NCI-H774 (cell line): ENCODE measurements at places on chromosomes 3 and 15.

GRCh38 chr15:90001062-90001682 is at the start of gene ZNF710:
ZNF710 (plus strand) TSS chr15:90001324; CDS start chr15:90067138, 65,814 bp downstream.
- DNase-seq, result peak; percentile 18

DNA sequence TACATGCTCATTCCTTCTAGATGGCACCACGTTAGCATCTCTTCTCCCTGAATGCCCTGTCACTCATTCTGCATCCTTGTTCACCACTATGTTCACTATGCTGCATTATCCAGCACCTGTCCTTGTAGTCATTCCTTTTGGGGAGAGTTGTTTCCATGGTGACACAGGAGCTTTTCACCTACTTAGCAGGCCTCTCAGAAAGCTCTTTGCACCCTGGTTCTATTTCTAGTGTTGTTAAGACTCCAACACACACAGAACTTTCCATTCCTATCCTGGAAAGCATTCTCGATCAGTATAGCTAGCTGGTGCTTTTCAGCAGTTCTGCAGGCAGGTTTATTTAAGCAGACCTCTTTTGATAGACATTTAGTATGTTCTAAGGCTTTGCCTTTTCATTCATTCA is 6.7 kb upstream of the RPL14 start:
- DNase-seq, result no peak

GRCh38 chr15:40092979-40093869 is 15.5 kb downstream of the BMF start:
- DNase-seq, result no peak

- DNase-seq, result no peak
Measured at GRCh38 chr15:39269352-39269751, 311.5 kb upstream of the THBS1 start.

DNA sequence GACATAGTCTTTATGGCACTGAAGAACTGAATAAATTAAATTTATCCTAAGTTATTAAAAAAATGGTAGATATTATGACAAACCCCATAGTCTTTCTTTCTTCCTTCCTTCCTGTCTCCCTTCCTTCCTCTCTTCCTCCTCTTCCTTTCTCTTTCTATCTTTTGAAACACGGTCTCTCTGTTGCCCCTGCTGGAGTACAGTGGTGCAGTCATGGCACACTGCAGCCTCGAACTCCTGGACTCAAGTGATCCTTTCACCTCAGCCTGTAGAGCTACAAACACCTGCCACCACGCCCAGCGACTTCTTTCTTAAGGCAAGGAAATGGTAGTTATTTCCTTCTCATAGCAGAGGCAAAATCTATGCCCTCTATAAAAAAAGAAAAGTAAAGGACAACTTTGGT is 354.6 kb downstream of the GAP43 start:
- DNase-seq, result no peak

DNA sequence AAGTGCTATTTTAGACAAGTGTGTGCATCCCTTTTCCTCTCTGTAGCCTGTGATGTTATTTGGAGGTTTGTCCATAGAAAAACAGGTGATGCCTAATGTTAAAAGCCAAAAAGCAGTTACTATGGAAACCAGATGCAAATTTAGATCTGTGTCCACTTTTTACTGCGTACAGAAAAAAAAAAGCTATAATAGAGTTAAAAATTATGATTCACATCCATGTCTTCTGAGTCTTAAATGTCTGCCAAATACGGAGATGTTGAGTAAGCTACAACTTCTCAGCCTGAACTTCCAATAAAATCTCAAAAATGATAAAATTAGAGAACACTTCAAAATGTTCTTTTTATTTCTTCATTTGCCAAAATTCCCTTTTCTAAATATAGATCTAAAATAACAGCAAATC is 74.2 kb upstream of the GAP43 start:
- DNase-seq, result no peak

DNA sequence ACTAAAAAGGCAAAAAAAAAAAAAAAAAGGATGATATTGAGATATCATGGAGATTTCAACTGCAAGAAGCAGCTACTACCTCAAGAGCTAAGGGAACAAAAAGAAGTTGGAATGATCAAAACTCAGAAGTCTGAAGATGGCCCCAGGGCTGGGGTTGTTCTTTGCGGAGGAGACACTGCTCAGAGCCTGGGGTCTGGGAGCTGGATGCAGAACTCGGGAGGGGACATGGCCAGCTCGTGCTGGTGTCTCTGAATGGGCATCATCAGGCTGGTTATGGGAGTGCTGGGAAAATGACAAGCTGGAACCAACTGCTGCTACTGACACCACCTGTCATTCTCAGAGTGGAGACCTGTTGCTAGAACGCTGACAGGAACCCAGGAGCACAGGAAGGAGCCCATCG is 14.2 kb upstream of the ADIPOQ start:
- no peak for DNase-seq

- DNase-seq, result peak; percentile 77
Measured at GRCh38 chr3:195133462-195133861, 137.5 kb downstream of the XXYLT1 start.

DNA sequence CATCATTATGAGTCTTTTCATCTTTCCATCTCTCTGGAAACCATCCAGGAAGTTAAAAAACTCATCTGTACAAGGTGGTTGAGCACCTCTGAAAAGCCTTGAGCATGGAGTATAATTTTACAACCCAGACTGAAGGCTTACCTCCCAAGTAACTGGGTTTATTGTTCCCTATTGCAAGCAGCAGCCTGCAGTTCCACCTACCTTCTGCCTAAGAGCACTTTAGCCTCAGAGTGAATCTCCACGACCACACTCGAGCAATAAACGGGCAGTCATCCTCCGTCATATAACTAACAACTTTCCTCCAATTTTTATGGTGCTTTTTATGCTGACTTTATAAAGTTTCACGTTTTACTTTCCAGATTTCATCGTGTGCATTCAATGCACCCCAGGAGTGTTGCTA is 32.8 kb downstream of the OSBPL10 start:
- DNase-seq, result no peak

- DNase-seq, result no peak
Measured at GRCh38 chr3:162150790-162151189, 654.2 kb downstream of the OTOL1 start.

DNA sequence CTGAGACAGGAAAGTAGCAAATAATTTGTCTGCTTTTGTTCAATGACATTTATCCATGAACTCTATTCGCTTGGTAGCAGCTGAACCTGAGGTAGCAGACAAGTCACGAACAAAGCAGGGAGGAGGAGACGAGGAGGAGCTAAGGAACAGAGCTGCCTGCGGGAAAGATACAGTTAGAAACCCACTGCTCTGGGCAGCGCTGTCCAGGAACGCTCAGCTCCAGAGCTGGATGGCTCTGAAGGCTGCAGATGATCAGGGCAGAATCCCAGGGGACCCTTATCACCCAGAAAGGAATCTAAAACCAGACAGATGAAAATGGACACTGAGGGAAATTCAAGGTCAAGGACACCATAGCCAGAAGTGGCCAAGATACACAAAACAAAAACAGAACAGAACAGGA is 257.8 kb downstream of the CD47 start:
- DNase-seq, result no peak

DNA sequence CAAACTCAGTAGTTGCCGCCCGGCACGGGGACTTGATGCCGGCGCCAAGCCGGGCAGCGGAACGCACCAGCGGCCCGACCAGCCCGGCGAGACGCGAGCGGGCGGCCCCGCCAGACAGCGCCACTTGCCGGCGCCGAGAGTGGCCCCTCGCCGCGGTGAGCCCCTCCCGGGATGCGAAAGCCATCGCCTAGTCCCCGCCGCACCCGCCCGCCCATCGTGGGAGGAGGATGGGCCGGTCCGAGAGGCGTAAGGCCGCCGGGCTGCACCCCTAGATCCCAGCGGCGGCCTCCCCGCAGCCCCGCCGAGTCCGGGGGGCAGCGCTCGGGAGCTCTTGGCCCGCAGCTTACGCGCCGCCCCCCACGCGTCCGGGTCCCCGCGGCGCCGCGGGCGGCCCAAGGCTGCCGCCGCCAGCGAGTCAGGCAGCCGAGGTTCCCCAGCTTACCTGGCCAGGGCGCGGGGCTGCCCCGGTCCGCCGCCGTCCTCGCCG is 609 bp downstream of the GOLGA8A start:
- no peak for DNase-seq

- no peak for DNase-seq
Measured at GRCh38 chr3:119570229-119570628, 9.1 kb upstream of the ADPRH start.

DNA sequence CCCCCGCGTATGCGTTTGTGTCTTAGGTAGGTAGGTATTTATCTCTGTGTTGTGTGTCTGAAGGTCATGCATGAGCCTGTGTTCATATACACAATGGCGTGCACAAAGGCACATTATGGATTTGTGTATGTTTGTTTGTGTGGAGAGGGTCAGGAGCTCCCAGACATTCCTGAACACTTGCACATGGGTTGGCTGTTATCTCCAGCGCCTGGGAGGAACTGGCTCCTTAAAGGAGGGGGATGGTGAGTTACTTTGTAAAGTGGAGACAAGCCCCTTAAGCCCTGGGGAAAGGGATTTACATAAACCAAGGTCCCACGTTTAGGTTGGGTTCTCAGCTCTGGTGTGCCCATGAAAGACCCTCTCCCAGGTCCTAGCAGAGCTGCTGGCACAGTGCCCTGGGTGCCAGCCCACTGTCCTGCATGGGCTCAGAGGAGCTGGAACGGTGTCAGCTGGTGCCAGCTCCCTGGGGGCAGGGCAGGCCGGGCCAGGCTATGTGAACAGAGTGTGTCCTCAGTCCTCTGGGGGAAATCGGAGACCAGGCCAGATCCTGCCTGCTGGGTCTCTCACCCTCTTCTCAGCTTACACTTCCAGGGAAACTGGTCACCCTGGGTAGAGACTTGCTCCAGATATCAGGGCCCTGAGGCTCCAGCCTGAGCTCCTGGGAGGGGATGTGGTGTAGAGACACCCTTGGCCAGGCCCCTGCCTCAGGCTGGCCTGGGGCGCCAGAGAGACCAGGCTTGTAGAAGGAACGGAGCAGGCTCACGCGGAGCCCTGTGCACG is 25.1 kb downstream of the SNX33 start:
- no peak for DNase-seq

DNA sequence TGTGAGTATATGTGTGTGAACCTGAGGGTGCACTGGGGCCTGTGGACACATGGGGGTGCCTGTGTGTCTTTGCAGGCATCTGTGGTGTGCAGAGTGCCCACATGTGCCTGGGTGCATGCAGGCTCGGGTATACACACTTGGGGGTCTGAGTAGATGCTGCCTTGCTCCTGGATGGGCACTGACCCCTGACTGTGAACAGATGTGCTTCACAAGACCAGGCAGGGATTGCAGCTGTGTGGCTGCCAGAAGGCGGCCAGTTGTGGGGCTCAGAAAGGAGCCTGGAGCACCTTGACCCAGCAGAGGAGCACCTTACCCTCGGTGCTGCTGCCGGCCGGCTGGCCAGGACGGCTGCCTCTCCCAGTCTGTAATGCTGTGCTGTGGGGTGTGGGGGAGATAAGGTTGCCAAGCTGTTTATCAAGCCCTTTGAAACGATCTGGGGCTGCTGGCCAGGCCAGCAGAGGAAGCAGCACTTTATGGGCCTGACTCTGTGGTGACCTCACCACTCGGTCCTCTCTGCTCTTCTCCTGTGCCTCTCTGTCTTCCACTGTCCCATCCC is 55.5 kb upstream of the MRPS22 start:
- no peak for DNase-seq

- DNase-seq, result no peak
Measured at GRCh38 chr3:82940124-82940523, 1178.7 kb upstream of the GBE1 start.

- DNase-seq, result no peak
Measured at GRCh38 chr15:33722673-33723015, 245.7 kb upstream of the CHRM5 start.

DNA sequence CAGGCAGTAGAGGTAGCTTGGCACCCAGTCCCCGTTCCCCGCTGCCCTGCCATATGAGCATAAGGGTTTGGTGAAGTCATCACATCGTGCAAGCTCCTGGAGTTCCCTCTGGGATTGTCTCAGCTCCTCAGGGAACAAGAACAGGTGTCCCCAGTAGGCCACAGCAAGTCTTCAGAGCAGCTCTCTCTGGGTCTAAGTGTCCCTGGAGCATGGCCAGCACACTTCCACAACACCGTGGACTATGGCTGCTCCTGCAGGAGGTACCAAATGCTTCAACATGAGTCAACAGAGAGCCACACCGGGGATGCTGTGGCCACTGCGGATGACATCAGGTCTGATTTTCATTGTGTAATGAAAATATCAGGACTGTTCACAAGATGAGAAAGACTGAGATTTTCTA is 23.1 kb downstream of the ABHD6 start:
- no peak for DNase-seq
